GM12864 (cell line): ENCODE measurements at places on chromosomes 11 and 22.

DNA sequence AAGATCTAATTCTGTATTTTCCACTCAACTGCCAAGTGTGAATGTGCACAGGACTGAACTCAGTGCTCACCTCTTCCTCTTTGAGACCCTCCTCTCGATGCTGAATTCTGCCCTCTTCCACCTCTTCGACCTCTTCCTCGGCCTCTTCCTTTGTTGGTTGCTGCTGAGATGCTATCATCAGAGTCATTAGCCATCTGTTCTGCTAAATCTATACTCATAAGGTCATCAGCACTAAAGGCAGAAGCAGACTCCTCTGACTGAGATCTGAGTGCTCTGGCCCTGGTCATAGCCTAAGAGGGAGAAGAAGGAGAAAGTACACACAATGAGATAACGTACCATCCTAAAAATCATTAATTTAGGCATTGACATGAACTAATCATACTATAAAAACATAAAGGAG is 45.9 kb upstream of the GPR83 start:
- DNase-seq, result no peak

GRCh38 chr22:26417406-26417805 is 11.7 kb upstream of the ASPHD2 start:
- DNase-seq, result no peak

GRCh38 chr22:19807914-19808872 is 46.5 kb downstream of the GNB1L start:
- DNase-seq, result no peak

DNA sequence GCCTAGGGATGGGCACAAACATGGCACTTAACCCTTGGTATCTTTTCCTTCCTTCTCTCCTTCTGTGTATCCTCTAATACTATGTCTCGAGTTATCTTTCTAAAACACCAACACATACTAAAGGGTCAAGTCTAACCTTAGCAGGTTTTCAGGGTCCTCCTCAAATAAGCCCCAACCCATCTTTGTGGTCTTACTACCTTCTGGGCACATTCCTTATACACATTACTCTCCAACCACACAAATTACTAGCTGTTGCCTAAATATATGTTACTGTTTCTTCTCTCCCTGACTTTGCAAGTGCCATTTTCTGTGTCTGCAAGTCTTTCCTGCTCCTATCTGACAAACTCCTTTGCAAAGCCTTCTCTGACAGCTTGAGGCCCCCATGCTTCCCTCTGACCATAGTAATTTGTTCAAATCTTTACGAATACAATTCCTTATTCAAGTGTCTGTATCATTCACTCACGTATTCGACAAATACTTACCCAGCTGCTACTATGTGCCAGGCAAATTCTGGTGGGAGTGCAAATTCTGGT is 15.8 kb upstream of the NUP160 start:
- no peak for DNase-seq

DNA sequence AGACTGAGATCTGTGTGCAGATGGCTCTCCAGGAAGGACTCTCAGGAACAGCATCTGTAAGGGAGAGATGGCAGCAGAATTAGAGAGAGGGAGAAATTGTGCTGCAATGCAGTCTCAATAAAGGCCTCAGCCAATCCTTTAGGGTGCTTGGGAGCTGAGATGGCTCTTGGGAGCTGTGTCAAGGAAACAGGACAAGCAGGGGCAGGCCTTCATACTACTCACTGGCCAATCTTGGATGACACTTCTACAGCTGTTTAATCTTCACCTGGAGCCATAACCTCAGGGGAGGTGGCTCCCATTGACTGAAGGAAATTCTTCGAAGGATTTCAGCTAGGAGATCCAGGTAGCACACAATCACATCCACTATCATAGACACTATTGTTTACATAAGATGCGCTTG is 10.0 kb downstream of the OR5B21 start:
- DNase-seq, result no peak

DNA sequence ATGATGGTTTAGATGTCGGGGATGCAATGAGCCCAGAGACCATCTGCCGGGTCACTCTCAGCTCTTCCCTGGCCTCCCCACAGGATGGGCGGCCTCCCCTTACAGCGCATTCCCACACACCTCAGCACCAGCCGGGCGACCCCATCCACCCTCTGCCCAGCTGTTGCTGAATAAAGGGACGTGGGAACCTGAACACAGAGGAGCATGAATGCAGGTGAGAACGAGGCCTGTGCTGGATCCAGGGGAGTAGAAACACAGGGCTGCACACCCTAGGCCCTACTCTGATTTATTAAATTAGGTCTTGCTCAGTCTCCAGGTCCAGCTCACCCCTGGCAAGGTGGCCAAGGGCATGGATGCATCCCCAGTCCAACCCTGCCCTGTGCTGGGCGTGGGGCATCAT is 180.5 kb downstream of the CTTN start:
- no peak for DNase-seq

DNA sequence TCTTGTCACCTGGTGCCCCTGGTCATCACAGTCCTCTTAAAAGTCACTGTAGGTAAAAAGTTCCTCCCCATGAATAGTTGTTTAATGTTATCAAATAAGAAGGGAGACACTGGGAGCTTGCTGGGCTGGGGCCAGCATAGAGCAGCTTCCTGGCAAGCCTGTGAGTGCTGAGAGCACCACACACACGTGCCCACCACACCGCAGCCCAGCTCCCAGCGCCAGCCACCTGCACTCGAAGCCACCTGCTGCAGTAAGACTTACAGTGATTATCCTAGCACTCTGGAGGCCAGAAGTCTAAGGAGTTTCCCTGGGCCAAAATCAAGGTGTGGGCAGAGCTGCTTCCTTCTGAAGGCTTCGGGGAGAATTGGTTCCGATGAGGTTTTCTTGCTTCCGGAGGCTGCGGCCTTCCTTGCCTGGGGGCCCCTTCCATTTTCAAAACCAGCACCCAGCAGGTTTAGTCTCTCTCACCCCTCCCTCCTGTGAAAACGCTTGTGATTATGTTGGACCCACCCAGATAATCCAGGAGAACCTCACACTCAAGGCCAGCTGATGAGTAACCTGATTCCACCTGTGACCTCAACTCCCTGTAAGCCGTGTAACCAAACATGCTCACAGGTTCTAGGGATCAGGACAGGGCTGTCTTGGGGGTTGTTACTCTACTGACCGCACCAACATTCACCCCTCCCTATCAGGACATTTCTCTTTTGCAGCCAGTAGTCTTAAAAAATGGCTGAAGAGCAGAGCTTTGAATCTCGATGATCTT is 687.2 kb downstream of the TBC1D22A start:
- no peak for DNase-seq
